Astrocyte of the hippocampus (primary cell): ENCODE measurements at places on chromosomes 5 and 9.

DNA sequence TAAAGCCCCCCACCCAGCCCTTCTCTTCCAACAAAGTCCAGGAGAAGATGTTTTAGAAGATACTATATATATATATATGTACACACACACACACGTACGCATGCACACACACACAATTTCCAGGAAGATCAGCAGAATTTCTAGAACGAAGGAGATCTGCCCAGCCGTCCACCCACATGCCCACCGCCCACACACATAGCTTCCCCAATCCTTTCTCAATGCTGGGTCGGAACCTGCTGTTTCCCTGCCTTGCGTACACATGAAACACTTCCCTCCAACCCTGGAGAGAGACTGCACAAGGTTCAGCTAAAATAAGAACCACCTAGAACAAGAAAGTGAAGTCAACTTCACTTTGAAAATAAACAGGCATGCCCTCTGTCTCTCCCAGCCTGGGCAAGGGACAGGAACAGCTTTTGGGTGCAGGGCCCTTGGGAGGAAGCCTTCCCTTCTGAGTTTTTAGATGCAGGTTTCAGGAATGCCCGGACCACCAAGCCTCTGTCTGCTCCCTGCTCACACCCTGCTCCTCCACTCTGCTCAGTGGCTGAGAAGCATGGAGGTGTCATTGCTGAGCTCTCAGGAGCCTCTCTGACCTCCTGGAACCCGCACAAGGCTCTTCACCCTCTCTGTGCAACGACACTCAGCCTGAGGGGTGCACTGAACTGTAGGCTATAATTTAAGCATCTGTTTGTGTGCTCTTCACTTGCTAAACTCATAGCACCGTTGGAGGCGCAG lies 149.4 kb downstream of the C5orf15 start:
- no peak for DNase-seq

DNA sequence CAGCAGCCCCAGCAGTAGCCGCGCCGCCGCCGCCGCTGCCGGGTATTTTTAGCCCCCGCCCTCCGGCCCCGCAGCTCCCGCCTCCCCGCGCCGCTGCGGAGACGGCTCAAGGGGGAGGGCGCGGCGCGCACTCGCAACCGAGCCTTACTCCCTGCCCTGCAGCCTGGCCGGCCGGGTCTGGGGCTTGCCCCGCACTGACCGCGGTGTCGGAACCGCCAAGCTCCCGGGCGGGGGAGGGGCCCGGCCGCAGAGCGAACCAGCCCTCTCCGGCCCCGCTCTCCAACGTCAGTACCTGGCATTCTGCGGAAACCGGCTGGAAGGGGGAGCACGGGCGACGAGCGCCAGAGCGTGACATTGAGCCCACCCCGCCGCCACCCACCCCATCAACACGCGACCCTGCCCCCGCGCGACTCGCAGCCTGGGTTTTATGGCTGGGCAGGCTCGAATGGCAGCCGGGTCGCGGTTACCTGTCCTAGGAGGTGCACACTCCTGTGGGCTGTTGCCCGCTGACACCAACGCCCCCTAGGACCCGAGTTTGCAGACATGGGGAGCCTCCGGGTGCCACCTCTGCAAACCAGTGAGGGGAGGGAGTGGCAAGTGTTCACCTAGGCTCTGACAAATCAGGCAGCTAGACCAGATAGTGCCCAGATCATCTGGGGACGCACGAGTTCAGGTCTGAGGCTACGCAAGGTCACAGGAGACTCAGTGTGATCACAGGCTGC lies at the start of gene ACSL6:
Gene ACSL6 (minus strand): TSS at position 37 of the 722 bp plus-strand sequence. CDS start 105 bp downstream, outside the sequence.
- DNase-seq, result peak; percentile 35

DNA sequence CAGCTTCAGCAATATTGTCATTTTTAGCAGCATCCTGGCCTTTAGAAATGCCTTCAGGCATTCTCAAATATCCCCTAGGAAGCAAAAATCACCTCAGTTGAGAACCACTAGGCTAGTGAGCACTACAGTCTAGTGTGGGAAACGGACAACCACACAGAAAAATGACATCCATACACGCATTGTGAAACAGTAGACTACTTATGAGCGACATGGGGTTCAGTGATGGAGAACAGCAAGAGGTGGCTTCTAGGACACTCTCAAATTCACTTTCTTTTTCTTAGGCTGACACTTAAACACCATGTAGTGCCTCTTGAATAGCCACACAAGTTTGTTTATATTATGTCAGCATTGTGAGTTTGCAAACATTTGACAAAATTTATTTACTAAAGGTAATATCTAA lies 203.0 kb downstream of the KDM4C start:
- DNase-seq, result no peak

GRCh38 chr9:90107726-90108655 lies 503.2 kb downstream of the GADD45G start:
- DNase-seq, result no peak
